Vagina (tissue), 2 donors: ENCODE measurements at places on chromosomes 12 and 14.

DNA sequence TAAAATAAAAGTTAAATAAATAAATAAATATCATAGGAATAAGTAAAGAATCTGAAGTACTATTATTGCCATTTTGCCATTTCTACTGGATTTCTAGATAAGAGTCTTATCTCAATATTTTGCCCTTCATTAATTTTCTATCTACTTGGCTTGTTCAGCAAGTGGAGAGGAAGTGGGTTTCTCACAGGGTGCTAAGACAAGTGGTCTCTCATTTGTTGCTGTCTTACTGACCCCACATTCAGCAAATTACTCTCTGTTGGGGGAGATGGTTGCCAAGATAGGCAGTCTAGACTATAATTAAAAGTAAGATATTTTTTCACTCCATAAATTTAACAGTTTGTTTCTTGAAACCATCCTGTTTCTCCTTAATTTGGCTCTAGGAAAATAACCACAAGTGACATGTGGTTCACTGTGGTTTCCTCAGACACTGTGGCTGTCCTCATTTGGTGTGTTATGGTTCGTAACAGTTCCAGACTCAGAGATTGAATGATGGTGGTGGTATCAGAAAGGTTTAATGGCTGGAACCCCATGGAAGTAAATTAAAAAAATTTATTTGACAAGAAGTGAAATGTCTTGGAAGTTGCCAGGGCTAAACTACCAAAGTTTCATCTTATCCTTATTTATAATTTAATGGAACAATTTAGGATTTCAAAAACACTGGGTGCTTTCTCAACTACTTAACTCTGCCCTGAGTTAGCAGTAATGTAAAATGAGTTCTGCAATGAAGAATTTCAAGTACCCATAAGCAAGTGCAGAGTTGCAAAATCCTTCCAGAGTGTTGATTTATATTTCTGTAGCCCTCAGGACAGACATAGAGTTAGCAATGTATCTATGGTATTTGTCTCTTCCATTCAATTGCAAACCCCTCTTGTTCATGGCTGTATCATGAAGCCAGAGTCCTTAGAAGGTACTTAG, 214.8 kb downstream of the MSRB3 start:
- no peak for DNase-seq

DNA sequence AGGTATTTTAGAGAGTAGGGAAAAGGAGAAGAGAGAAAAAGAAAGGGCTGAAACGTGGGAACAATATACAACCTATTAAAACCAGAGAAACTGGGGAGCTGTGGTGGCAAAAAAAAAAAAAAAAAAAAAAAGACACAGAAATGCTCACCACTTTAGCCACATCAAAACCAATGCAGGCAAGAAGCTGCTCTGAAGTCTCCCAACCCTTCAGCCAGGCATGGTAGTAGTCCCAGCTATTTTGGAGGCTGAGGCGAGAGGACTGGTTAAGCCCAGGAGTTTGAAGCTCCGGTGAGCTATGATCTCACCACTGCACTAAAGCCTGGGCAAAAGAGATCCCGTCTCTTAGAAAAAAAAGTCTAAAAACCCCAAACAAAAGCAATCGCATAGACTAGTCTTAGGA, 33.2 kb downstream of the DENND5B start:
- no peak for DNase-seq

- no peak for DNase-seq
Measured at GRCh38 chr12:80659512-80660063, 47.8 kb upstream of the MYF6 start.

GRCh38 chr12:49304161-49304560, 9.2 kb downstream of the PRPH start:
- DNase-seq, result no peak

DNA sequence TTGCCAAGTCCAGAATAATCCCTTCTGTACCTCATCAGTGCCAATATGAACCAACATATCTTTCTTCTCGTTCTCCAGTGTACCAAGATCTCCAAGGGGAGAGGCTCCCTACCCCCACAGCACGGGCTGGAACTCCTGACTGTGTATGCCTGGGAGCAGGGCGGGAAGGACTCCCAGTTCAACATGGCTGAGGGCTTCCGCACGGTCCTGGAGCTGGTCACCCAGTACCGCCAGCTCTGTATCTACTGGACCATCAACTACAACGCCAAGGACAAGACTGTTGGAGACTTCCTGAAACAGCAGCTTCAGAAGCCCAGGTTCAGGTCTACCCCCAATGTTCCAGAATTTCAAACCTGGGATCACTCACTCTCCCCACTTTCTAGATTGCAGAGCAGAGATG, 10.5 kb upstream of the OAS2 start:
- DNase-seq, result peak; percentile 40
